Right cardiac atrium (tissue), 5 donors: ENCODE measurements at places on chromosomes 3 and 15.

DNA sequence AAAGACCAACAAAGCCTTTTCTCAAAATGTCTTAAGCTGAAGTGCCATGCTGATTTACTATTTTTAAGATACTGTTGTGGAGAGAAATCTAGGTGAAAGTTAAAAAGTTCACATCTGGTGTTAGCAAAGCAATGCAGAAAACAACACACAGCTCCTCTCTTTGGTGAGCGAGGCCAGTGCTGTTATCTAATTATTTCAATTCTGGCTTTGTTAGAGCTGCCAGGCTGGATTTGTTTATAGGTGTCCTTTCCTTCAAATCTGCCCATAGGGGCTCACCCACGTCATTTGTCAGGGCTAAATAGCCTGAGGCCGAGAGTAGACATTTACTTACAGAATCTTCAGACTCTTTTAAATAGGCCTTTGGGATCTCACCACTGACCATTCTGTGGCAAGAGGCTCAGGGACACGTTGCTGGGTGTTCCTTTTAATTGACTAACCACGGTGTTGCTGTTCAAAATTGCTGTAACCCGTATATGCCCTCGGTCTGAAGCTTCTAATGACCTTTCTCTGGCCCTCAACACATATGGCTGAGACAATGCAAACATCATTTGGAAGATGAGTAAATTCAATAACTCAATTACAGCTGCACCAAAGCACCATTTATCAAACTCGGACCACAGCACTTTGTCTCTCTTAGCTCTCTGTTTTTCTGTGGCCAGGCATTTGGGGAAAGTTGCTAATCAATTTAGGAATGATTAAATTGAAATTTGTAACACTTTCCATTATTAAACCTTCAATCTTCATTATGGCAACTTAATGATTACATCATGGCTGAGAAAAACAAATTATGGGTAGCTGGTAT lies 152.6 kb downstream of the PDZRN3 start:
- no peak for DNase-seq

DNA sequence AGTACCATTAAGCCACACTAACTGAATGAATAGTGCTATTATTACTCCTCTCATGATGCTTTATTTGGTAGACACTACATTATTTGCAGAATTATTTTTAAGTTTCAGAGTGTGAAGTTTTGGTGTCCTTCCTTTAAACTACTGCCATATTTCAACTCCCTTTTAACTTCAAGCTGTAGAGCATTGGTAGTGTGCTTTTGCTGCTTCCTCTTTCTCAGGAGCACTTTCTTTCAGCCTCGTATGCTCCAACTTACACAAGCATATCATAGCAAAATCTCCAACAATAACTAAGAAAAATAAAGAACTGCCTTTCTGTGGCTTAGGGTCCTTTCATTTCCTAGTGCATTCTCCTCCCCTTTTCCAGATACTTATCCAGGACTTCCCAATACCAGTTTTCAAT lies 476.4 kb upstream of the AGTR1 start:
- no peak for DNase-seq

DNA sequence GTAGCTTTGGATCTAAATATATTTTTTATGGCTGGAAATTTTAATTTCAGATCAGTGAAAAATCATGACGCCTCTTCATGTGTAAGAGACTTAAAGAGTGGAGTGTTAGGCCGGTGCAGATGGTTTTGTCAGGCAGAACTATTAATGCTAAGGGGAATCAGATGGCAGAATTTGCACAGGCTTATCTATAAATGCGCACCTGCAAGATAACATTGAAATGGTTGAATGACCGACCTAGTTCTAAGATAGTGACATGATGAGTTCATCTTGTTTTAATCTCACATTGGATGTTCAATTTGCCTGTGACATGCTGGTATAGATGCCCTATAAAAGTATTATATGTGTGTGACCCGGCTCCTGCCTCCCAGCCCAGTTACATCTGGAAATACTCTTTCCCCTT lies 340.6 kb downstream of the FEZF2 start:
- DNase-seq, result no peak

GRCh38 chr3:101979033-101979432 lies 129.7 kb downstream of the NFKBIZ start:
- DNase-seq, result no peak

DNA sequence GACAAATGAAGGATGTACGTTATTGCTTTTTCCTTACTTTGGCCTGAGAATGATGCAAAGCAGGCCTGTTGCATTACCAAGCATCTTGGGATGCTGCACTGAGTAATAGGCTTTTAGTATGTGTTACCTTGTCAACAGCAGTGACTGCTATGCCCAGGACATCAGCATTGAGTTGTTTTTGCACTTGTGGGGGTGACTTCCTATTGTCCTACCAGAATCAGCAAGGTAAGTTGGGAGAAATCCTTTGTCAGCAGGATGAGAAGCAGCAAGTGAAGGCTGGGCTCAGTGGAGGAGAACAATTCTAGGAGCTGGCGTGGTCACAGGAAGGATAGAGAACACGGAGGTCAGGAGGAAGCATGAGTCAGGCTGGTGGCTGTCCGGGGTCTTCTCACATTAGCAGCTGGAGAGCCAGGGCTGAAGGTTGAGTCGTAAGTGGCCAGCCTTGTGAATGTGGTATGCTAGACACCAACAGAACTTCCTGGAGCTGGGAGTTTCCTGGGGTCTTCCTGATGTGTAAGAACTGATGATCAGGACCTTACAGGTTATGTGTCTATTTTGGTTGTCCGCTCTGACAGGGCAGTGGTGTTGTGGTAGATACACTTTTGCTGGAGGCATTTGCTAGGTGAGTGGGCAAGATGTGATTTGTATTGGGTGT lies 142.7 kb downstream of the FNDC3B start:
- no peak for DNase-seq

DNA sequence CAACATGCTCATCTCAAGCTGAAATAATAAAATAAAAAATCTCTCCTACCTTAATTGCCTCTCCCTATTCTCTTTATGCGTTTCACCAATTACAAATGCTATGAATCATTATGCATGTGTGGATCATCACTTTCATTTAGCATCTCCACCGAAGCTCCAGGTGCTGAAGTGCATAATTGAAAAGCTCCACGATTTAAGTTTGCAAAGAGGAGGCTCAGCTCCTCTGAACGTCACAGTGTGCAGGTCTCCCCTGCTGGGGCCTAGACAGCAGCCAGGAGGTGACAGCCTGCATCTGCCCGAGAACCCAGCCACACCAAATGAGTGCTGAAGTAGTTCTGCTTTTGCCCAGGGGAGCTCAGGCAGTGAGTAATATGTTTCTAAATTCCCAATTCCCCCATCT lies 60.5 kb upstream of the GLCE start:
- DNase-seq, result no peak

- no peak for DNase-seq
Measured at GRCh38 chr3:134699721-134700120, 48.9 kb upstream of the KY start.

DNA sequence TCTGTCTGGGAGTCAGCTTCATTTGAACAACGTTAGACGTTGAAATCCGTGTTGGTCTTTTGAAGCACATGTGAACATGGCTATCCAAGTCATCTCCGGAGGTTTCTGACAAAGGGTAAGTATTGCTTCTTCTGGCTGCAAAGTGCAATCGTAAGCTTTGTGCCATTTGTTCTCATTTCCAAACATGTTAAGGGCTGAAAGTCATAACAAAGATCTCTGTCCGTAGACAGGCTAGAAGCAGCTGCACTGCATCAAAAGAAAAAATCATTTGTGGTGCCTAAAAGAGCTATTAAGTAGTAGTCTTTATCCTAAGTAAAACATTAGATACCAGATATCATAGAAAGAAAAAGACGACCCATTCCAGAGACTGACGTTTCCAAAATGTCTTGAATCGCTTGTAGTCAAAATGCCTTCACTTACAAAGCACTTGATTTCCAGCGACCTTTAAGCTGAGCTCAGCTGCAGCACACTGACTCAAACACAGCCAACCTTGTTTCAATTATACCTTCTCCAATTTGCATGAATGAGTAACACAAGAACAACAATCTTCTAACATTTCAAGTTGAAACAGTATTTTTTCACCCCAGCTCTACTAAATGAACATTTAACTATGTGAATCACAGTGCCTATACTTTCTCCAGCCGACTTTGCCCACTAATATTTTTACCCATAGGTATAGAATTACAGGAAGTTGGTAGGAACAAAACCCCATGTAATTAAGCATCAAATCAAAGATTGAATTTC lies 76.6 kb downstream of the NEDD4 start:
- no peak for DNase-seq

GRCh38 chr3:27724459-27725197 lies 2.5 kb upstream of the EOMES start:
- DNase-seq, result no peak

DNA sequence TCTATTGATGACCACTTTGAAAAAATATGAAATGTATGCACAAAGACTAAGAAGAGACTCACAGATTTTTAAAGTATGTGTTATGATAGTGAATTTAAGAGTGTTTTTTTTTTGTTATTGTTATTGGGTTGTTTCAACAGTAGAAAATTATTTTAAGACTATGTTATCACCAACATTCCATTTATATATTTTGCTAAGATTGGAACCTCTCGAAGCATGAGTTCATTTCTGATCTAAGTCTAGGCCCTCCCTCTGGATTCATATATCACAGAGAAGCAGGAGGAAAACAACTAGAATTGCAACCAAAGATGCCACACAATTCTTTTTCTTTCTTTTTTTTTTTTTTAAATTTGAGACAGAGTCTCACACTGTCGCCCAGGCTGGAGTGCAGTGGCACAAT lies 46.8 kb downstream of the ITGB5 start:
- no peak for DNase-seq

DNA sequence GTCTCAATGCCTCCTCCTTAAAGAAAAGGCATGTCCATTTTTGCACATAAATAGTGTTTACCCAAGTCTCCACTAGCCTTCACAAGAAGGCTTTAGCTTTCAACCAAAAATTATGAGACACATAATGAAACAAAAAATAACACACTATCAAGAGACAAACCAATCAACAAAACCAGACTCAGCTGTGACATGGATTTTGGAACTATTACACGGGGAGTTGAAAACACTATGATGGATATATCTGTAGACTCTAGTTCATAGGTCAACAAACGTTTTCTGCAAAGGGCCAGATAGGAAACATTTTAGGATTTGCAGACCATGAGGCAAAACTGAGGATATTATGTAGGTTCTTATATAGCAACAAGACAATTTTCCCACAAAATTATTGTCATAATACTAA lies 24.9 kb downstream of the MYL3 start:
- DNase-seq, result no peak

- no peak for DNase-seq
Measured at GRCh38 chr3:19540464-19540863, 392.2 kb downstream of the KCNH8 start.

DNA sequence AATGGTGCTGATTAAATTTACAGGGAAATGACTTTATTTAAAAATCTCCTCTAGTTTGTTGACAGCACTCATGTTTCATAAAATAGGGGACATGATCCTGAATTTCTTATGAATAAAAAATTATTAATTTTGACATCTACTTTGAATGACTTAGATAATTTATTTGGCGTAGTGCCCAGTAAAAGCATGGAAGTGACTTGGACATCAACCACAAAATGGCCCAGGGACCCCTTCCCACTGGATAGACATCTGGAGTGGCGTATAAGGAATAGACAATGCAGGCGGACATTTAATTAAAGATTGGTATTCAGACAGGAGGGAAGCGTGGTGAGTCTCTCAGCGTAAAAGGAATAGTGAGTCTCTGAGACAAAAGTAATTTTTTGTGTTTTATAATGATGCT lies 79.8 kb downstream of the ADAMTSL3 start:
- no peak for DNase-seq

DNA sequence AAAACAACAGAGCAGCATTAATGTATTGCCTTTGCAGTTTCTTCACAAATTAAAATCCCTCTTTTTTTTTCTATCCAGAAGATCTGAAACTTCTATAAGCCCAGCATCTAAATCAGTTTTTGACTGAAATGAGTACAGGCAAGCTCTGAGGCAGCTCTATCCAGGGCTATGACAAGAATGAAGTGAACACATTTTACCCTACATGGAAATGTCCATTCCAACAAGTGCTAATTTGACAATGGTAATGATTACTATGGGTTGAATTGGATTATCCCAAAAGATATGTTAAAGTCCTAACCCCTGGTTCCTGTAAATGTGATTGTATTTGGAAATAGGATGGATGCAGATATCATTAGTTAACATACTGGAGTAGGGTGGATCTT lies 115.7 kb downstream of the RPL22L1 start:
- DNase-seq, result no peak

GRCh38 chr3:149411583-149411982 lies 34.1 kb upstream of the TM4SF1 start:
- DNase-seq, result no peak

DNA sequence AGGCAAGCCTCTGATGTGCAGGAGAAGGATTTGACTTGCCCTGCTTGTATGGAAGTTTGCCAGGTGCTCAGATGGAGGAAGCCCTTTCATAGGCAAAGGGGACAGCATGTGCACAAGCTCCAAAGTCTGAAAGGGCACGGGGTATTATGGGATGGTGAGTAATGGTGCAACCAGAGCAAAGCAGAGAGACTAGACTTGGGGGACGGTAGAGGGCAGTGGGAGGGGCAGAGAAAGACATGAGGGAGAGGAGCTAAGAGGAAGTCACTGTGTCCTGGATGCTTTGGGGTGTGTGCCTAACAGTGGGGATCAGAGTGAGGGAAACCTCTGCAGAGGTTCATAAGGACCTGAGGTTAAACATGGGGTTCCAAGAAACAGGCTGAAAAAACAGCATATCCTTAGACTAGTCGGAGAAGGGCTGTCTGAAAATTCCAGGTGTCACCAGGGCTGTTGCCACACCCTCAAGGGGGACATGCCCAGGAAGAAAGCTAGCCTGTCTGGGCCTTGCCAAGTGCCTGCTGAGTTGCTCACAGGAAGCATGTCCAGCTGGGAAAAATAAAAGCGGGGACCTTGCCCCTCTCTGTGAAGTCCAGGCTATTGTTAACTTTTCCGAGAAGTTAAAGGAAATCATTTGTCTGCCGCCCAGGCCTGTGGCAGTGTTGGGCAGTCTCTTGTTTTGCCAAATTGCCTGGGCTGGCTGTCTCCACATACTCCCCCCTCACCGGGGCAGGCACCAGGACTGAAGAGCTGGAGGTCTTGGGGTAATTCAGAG lies 47.1 kb downstream of the HRH1 start:
- DNase-seq, result peak; percentile 56

DNA sequence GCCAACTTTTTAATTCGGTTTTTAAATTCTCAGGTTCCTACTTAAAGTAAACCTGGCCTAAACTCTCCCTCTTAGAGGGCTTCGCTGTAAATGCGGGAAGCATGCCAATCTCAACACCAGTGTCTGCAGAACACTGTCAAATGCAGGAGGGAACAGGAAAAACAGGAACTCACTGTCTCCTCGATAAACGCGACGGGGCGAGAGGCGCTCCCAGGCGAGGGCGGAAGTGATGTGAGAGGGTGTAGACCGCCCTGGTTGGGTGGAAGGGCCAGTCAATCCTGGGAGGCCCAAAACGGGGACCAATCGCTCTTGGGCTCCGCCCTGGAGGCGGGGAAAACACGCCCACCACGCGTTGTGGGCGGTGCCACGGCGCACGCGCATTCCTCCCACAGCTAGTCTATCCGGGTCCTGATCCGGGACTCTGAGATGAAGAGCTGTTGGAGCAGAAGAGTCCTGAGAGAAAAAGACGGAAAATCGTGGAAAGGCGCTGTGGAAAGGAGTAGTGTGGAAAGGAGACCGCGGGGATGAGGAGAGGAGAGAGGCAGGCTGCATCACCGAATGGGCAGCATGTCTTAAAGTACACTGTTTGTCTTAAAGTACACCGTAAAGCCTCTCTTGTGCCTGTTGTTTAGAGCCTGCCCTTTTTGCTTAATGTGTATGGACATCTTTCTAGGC lies 27.1 kb downstream of the SLC28A2 start:
- DNase-seq, result peak; percentile 97
